ENCODE measurements at places on chromosomes 1 and 21.

DNA sequence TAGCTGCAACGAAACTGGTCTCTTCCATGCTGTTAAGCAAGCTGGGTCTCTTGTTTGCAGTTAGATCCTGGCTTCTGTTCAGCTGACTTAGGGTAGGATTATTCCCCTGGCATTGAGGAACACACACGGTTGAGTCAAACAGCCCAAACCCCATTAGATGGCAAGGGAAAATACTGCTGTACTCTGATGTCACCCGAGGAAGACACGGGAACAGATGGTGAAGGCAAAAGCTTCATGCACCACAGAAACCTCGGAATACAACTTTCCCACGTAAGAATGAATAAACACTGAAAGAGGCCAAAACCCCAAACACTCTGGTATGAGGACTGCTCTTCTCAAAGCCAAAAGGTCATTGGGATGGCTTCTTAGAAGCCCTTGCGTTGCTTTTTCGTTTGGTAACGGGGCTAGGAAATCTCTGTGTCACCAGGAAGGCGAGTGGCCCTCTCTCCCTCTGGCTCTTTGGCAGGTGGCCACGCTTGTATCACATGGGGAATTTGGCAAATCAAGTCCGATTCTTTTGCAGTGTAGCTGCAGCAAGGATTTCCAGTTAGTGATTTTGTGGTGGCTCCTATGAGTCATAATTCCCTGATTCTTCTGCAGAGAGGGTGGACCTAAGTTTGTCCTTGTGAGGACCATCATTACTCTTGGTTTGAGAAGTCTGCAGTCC is 16.7 kb upstream of the LYST start:
- no peak for DNase-seq

DNA sequence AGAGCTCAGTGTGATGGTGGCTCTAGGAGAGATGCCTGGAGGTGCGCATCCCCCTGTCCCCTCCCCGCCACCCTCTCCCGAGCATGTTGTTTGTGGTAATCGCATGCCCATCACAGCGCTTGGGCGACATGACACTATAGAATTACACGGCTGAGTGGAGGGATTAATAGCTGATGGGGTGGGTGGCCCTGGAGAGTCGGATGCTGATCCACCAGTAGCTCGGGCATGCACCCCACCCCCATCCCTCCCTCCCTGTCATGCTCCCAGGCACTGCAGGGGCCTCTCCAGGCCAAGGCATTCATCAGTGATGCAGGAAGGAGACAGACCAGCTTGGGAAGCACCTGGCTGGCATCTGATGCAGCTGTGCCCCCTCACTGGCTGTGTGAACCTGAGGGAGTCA is 159.0 kb upstream of the IGSF21 start:
- DNase-seq = no peak

DNA sequence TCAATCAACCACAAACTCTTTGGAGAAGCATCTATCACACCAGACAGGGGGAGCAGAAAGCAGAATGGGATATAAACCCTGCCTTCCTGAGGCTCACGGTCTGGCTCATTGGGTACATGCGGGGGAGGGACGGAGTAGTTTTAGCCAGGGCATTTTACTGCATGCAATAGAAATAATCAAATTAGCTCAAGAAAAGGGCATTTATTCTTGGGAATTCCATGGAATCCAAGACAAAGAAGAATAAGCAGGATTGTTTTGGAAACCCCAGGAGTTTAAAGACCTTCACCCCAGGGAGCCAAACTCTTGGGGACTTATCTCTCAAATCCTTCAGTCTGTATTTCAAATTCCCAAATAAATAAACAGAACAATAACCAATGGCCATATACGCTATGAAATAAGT is 5.2 kb upstream of the KAZN start:
- DNase-seq = no peak

GRCh38 chr1:178055779-178056471 is 38.0 kb upstream of the RASAL2 start:
- no peak for DNase-seq

- no peak for DNase-seq
Observed at GRCh38 chr1:17060306-17060749, 6.5 kb upstream of the SDHB start.

- no peak for DNase-seq
Observed at GRCh38 chr1:163068716-163069115, 445 bp upstream of the RGS4 start.

GRCh38 chr21:46295996-46296752 is 10.0 kb downstream of the YBEY start:
- DNase-seq = no peak

DNA sequence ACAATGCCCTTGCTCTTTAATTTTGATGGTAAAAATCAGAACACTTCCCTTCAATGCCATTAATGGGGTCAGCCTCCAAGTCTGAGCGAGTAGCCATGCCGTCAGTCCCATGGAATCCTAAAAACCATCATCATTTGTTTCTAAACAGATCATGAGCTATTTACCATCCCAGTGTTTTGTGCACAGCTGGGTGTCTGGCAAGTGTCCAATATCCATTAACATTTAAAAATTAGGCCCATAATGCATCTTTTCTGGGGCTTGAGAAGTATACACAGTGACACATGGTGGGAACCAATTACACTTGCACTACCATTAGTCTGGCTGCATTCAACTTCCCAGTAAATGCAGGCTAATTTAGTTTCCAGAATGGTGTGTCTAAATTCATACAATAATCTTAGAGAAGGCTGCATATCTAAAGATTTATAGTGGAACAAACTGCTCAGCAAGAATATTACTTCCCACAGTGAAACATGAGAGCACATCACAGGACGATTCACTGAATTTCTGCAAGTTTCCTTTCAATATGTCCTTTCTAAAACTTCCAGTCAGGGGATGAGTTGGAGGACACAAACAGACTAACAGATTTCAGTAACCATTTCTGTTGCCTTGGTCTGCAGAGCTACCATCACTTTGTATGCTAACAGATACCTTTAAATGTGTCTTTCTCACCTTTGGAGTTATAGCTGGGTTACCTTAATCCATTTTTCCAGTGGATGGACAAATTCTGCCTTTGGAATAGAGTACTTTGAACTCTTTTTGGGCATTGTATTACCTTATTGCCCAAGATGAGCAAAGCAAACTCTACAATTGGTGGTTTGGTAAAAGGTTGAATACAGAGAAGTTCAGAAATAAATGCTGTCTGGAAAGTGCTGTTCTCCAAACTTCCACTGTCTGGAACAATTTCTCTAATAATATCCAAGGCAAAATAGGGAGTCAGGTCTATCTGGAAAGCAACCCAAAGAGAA is 258.0 kb downstream of the PTBP2 start:
- DNase-seq = peak; percentile 47

DNA sequence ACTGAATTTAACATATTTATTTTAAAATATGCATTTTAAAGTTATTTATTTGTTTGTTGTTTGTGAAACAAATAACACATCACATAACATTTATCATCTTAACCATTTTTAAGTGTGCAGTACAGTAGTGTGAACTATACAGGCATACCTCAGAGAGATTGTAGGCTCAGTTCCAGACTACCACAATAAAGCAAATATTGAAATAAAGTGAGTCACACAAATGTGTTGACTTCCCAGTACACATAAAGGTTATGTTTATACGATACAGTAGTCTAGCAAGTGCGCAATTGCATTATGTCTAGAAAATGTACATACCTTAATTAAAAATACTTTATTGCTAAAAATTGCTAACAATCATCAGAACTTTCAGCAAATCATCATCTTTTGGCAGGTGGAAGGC is 739.4 kb upstream of the ADGRL4 start:
- DNase-seq = no peak

- no peak for DNase-seq
Observed at GRCh38 chr1:12178511-12178910, 11.7 kb downstream of the TNFRSF1B start.

- no peak for DNase-seq
Observed at GRCh38 chr1:87786861-87787545, 458.3 kb downstream of the LMO4 start.

DNA sequence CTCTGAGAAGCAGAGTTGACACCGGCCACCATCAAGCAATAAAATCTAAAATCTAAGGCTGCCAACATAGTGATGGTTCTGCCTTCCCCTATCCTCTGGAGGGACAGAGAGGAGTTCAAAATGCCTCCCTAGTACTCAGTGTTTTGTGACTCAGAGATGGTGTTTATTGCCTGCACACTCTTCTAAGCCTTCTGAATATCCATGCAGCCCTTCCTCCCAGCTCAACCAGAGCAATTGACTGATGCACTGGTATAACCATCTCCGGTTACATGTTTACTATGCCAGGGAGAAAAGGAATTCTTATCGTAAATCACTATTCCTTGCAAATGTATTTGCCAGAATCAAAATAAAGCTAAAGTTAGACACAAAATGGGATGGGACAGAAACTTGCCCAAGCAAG is 132.9 kb upstream of the RAB4A start:
- DNase-seq = no peak

- DNase-seq = no peak
Observed at GRCh38 chr1:245489838-245490237, 335.1 kb downstream of the KIF26B start.

DNA sequence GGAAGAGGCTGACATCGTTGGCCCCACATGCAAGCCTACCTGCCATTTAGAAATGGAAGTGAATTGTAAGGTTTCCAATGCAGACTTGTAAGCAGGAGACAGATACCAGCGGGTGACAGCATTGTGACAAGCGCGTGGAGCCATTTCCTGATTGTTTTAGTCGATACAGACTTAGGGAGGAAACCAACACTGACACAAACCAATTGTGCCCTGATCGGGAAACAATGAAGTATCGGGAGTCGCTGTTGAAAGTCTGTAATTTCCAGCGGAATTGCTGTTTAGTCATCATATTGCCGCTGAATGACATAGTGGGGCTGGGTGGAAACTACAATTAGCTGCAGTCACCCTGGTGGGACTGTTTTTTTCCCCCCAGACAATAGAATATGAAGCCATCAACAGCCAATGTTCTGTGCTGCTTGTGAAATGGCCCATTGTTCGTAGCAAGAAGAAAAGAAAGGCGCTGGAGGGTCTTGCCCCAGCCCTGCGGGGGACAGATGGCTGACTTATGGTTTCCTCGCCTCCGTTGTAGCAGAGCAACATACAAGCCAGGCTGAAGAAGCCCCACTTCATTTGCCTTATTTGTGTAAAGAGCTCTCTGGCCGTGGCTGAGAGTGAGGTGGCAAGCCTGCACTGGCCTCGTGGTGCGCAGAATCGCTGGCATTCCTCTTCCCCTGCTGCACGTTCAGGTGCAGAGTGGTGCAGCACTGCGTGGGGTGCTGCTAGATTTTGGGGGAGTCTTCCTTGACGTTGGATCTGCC is 462.7 kb downstream of the CAMTA1 start:
- no peak for DNase-seq

- no peak for DNase-seq
Observed at GRCh38 chr1:246591958-246592357, 25.7 kb downstream of the CNST start.

Measured in NCI-H1436 treated with DMSO at 0.1 percent for 48 hours (cell line).